ENCODE measurements at places on chromosomes 5 and 9. TPM values are rescaled to one million over a fixed set of nuclear protein-coding genes. Genes with fewer than 3 reads are reported as not detected.

DNA sequence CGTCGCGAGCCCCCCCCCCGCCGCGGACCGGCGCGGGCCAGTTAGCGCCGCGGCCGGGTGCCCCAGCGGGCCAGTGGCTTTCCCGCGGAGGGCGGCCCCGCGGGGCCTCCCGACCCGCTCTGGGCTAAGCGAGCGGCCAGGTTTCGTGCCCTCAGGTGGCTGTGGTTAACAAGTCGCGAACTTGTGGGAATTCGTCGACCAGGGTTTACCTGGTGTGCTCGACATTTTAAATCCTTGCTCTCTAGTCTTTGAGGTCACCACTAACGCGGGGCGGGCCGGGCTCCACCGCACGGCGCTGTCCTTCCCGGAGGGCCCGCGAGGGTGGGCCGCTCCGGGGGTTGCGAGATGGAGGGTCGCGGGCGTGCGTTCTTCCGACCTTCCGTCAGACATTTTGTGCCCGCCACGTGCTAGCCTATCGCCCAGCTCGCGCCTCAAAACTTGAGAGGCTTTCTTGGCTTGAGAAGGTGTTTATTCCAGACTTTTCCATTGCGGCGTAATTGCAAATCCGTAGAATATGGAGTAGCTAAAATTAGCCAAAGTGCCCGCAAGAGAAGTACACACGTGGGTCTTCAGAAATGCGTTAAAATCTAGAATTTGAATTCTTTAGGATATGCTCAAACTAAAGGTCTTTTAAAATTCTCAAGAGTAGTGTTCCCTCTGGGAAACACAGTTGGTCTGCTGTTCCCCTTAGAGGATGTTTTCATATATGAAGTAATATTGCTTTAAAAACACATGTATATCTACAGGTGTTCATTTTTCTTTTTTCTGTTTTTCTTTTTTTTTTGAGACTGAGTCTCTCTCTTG is 2.1 kb downstream of the ANP32B start:
- DNase-seq, result peak; percentile 54

- no peak for DNase-seq
Measured at GRCh38 chr9:86655147-86655546, 292.2 kb downstream of the GAS1 start.

HEMGN gene
- total RNA-seq, result 1.8 TPM

DIRAS2 gene
- not detected for total RNA-seq
